Putamen (tissue), 1 donor: ENCODE measurements at places on chromosomes 1 and 21.

- DNase-seq: no peak
Observed at GRCh38 chr1:65668368-65668767, 124.3 kb upstream of the PDE4B start.

GRCh38 chr21:43736224-43736883, 17.4 kb downstream of the PDXK start:
- no peak for DNase-seq

GRCh38 chr1:160711602-160712311, at the start of gene CD48:
TSS of gene CD48 (minus strand) at chr1:160711822. CDS start at chr1:160711763, 59 bp downstream.
- DNase-seq: no peak

DNA sequence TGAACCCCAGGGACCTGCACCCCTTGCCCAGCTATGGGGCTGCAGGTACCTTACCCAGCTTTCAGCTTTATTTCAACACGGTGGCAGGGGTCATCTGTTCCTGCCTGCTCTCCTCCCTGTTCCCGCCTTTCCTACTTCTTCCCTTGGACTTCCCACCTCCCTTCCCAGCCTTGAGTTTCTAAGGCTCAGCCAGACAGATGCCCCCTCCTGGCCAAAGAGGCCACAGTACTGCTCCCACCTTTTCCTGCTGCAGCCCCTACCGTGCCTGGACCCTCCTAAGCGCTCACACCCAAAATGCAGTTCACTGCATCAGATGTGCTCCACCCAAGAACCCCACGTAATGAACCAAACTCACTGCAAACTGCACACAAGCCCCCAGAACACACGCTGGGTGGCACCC, 7.7 kb downstream of the NOC2L start:
- DNase-seq: no peak

DNA sequence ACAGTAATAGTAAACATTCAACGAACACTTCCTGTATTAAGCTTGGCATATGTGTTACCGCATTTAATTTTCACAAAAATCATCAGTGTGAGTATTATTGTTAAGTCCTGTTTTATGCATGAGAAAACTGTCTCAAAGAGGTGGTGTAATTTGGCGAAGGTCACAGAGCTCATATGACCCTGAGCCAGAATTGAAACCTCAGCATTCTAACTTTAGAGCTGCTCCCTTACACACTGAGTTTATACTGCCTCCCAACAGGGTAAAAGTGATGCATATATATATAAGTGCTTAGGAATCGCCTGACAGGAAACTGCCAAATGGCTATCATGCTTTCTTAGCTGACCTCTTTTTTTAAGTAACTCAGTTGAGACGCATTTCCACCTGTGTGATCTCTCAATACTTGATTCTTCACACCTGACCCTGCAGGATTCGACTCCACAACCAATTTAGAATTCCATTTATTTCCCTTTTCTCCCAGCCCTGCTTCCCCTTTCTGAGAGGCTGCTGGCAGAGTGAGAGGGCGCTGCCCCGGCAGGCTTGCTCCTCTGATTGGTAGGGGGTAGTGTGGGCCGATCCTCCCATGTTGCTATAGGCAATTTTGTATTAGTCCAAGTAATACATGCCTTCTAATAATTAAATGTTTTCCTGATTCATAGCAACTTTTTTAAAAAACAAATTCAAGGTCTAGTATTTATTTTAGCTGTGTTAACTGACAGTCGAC, 40.5 kb downstream of the ZBTB40 start:
- DNase-seq: no peak
